ENCODE measurements at places on chromosomes 7 and 10.

GRCh38 chr7:1618475-1618874 is 48.6 kb upstream of the PSMG3 start:
- DNase-seq: no peak

DNA sequence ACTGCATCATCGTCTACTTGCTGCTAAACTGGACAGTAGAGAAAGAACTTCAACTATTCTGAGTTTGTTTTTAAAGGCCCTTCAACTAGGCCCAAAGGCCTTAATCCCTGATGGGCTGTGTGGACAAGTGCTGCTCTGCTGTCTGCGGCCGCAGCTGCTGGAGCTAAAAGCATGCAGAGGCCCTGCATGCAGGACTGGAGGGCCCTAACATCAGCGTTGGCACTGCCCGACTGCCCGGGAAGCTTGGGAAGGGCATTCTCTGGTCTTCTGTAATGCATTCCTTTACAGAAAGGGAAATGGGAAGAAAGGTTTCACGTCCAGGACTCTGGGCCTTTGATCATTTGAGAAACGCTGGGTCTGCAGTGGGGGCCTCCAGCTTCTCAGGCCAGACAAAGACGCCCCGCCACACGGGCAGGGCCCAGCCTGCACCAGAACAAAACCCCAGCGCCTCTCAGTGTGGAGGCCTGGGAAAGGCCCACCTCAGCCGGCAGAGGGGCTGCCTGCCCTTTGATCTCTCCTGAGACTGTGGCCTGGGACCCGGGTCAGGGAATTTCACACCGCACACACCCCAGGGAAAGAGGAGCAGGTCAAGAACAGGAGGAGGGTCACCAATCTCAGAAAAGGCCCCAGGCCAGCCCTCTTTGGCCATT is 229.3 kb downstream of the DNAJB6 start:
- no peak for DNase-seq

DNA sequence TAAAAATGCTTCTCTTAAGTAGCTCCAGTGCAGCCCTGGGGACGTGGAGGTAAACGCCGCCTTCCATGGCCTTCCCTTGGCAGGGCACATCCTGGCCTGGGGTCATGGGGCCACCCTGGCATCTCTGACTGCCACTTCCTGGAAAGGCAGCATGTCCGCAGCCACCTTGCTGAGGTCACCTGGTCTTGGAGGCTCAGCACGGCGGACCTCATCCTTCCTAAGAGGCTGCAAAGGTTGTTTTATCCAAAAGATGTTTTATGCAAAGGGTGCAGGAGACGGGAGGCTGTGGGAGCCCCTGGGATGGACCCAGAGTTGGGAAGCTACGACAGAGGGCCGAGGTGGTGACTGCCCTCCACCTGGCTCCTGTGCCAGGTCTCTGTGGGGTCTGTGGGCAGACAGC is 106.0 kb downstream of the TCERG1L start:
- no peak for DNase-seq

DNA sequence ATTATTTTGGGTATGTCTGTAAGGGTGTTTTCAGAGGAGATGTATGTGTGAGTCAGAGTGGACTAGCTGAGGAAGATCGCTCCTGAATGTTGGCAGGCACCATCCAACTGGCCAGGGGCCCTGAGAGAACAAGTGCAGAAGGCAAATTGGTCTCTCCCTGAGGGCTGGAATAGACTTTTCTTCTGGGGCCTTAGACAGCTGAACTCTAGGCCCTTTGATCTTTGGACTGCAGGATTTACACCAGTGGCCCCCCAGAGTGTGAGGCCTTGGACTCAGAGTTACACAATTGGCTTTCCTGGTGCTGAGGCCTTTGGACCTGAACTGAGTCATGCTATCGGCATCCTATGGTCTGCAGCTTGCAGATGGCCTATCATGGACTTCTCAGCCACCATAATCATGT is 217.2 kb downstream of the REEP3 start:
- DNase-seq: no peak
